Ecto neural progenitor cell (in vitro differentiated cells): ENCODE measurements at places on chromosomes 5 and 9.

DNA sequence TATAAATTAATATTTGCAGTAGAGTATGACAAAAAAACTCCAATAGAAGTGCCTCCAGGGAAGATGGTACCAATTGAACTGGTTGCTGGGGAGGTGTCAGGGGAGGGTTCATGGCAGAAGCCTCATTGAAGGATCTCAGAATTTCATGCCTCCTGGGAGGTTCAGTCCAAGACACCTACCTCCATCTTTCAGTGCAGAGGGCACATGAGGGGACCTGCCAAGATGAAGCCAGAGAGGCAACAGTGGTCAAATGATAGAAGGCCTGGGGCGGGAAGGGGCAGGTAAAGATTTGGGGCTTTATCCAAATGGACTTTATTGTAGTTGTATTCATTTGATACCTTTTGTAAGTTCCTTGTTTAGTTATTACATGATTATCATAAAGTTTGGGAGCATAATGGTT lies 25.9 kb upstream of the KCNIP1 start:
- no peak for DNase-seq

GRCh38 chr9:70616228-70616990 lies 202.0 kb upstream of the KLF9 start:
- no peak for DNase-seq

- no peak for DNase-seq
These were observed 81.7 kb upstream of the SPTLC1 start for GRCh38 chr9:92196909-92197308.

- peak; percentile 4 for DNase-seq
These were observed 91.6 kb downstream of the UBE2QL1 start for GRCh38 chr5:6540111-6540827.

DNA sequence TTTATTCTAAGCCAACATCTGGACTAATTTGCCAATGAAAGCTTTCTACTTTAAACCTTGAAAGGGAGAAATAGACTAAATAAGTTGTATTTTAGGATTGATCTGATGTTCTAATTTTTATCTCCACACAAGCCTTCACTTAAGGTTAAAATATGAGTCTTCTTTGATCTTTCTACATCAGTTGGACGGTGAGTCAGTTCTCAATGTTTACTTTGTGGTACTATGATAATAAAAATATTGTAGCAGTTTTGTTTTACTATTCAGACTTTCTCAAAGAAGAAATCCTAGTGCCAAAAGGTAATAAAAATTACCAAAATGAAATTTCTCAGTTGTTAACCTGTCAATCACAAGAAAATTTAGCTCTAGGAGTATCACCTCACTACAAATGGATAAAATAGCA lies 203.5 kb upstream of the RGMB start:
- no peak for DNase-seq

GRCh38 chr5:56026863-56027300 lies 32.1 kb upstream of the IL6ST start:
- no peak for DNase-seq

DNA sequence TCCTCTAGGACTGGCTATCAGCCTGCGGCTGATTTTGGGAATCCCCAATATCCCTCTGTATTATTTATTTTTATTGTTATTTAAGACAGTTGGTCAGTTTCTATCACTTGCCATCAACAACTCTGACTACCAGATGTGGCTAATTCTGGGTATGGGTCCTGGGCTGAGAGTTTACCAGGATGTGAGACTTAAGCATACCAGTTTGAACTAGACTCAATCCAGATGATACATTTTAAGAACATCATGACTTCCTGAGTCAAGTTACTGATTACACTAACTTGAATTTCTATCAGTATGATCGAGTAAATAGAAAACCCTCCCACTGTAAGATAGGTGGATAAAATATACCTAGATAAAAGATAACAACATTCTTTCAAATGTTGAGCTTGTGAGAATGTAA lies 634.0 kb downstream of the MAT2B start:
- no peak for DNase-seq

GRCh38 chr5:111787006-111787405 lies 30.0 kb upstream of the NREP start:
- DNase-seq, result no peak

DNA sequence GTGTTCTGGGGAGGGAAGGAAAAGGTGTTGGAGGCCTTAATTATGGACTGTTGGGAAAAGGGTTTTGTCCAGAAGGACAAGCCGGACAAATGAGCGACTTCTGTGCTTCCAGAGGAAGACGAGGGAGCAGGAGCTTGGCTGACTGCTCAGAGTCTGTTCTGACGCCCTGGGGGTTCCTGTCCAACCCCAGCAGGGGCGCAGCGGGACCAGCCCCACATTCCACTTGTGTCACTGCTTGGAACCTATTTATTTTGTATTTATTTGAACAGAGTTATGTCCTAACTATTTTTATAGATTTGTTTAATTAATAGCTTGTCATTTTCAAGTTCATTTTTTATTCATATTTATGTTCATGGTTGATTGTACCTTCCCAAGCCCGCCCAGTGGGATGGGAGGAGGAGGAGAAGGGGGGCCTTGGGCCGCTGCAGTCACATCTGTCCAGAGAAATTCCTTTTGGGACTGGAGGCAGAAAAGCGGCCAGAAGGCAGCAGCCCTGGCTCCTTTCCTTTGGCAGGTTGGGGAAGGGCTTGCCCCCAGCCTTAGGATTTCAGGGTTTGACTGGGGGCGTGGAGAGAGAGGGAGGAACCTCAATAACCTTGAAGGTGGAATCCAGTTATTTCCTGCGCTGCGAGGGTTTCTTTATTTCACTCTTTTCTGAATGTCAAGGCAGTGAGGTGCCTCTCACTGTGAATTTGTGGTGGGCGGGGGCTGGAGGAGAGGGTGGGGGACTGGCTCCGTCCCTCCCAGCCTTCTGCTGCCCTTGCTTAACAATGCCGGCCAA lies 19.1 kb downstream of the PTGES2 start:
- no peak for DNase-seq

GRCh38 chr9:131523451-131524435 lies 7.3 kb downstream of the UCK1 start:
- no peak for DNase-seq

DNA sequence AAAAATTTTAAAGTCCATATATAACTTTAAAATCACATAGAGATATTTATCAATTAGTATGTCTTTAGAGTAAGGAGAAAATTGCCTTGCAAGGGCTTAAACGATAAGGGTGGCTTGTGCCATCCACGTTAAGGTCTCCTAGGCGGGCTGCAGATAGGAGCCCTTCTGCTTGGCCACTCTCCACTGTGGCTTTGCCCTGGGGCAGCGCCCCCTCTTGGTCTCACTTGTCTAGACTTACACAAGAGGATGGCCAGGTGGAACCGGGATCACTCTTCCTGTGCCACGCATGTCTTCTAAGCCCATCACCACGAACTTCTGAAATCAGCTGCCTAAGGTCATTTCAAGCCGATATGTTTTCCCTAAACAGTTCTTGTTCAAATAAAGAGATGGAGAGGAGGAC lies 2.9 kb downstream of the FPGS start:
- peak; percentile 77 for DNase-seq

- DNase-seq, result no peak
These were observed 159.2 kb downstream of the SNCAIP start for GRCh38 chr5:122471031-122471751.

DNA sequence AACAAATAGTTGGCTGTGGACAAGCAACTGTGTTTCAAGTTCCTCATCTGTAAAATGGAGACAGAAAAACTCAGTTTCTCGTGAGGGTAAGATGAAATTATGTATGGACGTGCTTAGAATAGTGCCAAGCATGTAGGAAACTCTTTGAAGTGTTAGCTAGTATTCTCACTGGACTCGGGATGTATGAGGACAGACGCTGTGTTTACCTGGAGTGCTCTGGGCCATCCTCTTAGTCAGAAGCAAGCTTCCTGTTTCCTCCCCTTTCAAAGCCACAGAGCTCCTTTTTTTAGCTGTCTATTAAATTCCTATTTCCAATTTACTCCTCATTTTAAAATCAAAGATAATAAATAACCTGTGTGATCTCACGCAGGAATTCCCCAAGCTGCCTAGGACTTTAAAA lies 23.8 kb upstream of the IQGAP2 start:
- DNase-seq, result no peak

- no peak for DNase-seq
These were observed 32.5 kb downstream of the RAB14 start for GRCh38 chr9:121169094-121169601.

DNA sequence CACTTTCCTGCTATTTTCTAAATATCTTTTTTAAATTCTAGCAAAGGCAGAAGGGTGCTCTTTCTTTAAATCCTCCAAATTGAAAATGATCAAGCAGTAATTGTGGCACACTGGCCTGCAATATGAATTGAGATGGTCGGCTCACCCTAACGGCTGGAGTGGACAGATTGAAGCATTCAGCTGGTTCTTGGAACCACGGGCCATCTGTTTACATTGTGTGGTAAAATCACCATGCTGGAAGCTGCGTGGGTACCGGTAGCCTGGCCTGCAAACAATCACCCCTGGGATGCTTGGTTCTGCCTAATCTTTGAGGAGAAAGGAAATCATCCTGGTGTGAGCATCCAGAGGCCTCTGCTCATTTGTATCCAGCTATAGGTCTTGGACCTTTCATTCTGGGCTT lies 289.3 kb downstream of the ZNF608 start:
- no peak for DNase-seq
